ENCODE measurements at places on chromosomes 3 and 15.

DNA sequence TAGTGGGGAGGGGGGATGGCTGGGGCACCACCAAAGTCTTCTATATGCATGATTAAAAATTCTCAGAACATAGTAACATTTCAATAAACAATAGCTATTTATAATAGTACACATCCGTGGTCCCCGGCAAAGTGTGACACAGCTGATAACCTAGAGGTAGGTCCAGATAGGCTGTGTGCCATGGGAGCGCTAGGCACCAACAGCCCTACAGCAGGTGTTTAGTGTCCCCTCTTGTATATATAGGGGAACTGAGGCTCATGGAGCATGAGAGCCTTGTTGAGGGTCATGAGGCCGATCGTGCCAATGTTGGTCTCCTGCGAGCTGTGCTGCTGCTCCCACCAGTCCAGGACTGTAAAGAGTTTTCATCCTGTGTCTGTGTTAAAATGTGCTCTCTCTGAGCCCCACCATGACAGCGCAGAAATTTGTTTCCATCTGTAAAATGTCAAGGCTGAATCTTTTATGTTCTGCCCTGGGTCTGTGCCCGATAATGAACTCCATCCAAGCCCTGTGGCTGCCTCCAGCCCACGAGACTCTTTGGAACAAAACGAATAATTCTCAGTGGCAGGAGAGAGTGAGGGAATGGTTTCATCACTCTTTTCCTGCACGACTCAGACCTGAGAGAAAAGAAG is 14.5 kb downstream of the TMEM158 start:
- no peak for DNase-seq
- H3K36me3 ChIP-seq: no peaks in the 10 kb centered on the region
- H3K4me1 ChIP-seq: peaks cover 31% of the 10 kb centered on the region

GRCh38 chr3:159844801-159845261 is 143.8 kb upstream of the IL12A start:
- DNase-seq: no peak
- no peaks in the 10 kb centered on the region for H3K36me3 ChIP-seq
- peaks cover 39% of the 10 kb centered on the region for H3K27me3 ChIP-seq
- no peak overlapping the region for H3K27ac ChIP-seq
- H3K4me3 ChIP-seq: no peak overlapping the region

DNA sequence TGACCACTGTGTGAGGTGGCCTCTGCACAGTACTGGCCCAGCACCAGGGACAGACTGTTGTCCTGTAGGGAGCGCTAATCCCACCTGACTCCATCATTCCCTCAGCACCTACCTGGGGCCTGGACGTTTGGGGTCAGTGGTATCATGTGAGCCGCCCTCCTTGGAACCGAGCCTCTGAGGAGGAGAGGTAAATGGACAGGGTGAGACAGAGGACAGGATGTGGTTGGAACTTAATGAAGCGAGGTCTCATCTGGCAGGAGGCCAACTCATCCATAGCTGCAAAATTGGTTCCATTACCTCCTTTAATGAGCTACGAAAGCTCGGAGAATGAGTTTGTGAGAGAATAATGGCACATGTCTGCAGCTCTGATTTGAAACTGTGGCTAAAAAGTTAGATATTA is 13.9 kb downstream of the MAPKAPK3 start:
- H3K27ac ChIP-seq: peak overlapping the region; percentile 71
- no peaks in the 10 kb centered on the region for H3K27me3 ChIP-seq
- DNase-seq: no peak
- H3K36me3 ChIP-seq: peaks cover 70% of the 10 kb centered on the region
- H3K4me3 ChIP-seq: peak overlapping the region; percentile 11

- no peak overlapping the region for H3K4me3 ChIP-seq
- H3K27ac ChIP-seq: no peak overlapping the region
- no peak for DNase-seq
- no peaks in the 10 kb centered on the region for H3K27me3 ChIP-seq
- peaks cover 3% of the 10 kb centered on the region for H3K4me1 ChIP-seq
Observed at GRCh38 chr3:81716870-81717509, 44.5 kb downstream of the GBE1 start.

DNA sequence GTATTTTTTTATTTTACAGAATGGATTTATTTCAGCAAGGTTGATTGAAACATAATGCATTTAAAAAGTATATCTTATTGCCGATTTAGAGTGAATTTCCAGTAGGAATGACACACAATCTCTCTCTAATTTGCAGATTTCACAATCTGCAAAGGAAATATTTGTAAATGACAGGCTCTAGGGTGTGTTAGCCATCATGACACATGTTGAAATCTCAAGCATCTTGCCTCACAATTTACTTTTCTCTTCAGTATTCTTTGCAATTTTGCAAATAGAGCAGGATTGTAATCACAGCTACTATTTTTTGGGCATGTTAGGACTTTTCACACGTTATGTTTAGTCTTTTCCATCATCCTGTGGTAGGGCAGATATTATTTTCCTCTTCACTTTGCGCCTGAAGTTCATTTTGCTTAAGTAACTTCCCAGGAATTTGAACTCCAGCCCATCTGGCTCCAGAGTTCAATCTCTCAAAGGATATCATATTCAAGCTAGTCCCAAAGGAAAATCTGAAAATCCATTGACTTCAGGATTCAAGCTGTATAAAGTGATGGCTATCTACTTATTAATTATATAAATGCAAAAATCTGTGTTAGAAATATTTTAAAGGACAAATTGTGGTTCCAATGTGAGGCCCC is 55.4 kb downstream of the ATP13A4 start:
- no peaks in the 10 kb centered on the region for H3K36me3 ChIP-seq
- H3K27me3 ChIP-seq: peaks cover 10% of the 10 kb centered on the region
- no peak overlapping the region for H3K4me3 ChIP-seq
- H3K4me1 ChIP-seq: no peaks in the 10 kb centered on the region
- no peak overlapping the region for H3K27ac ChIP-seq

- peaks cover 10% of the 10 kb centered on the region for H3K36me3 ChIP-seq
- peaks cover 7% of the 10 kb centered on the region for H3K4me1 ChIP-seq
- no peak overlapping the region for H3K27ac ChIP-seq
- DNase-seq: no peak
- peak overlapping the region; percentile 72 for H3K4me3 ChIP-seq
Observed at GRCh38 chr15:78810003-78810361, 1.3 kb downstream of the ADAMTS7 start.

- DNase-seq: no peak
- no peaks in the 10 kb centered on the region for H3K4me1 ChIP-seq
- H3K4me3 ChIP-seq: no peak overlapping the region
- H3K36me3 ChIP-seq: no peaks in the 10 kb centered on the region
- no peak overlapping the region for H3K27ac ChIP-seq
- H3K27me3 ChIP-seq: no peaks in the 10 kb centered on the region
Observed at GRCh38 chr3:182165234-182165633, 453.5 kb downstream of the SOX2 start.

GRCh38 chr15:69386284-69386683 is 27.9 kb upstream of the KIF23 start:
- DNase-seq: no peak
- no peak overlapping the region for H3K27ac ChIP-seq
- H3K4me3 ChIP-seq: no peak overlapping the region
- no peaks in the 10 kb centered on the region for H3K27me3 ChIP-seq
- H3K4me1 ChIP-seq: no peaks in the 10 kb centered on the region
- H3K36me3 ChIP-seq: no peaks in the 10 kb centered on the region

DNA sequence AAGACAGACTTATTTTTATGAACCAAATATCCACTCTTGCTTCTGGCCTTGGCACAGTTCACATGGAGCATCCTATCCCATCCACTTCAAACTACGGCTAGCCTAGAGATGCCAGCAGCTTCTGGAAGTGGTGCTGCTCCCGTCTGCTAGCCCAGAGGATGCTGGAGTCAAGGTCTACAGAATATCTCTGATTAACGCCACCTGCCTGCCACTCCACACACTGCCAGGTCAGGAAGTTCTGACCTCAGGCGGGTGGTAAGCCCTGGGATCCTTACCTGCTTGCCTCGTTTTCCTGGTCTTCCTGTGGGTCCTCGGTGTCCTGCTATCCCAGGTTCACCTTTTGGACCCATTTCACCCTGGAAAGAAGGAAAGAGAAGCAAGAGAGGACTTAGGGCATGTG is 42.9 kb downstream of the EAF1 start:
- no peak overlapping the region for H3K27ac ChIP-seq
- DNase-seq: no peak
- no peak overlapping the region for H3K4me3 ChIP-seq
- H3K36me3 ChIP-seq: no peaks in the 10 kb centered on the region
- H3K4me1 ChIP-seq: no peaks in the 10 kb centered on the region

- no peaks in the 10 kb centered on the region for H3K36me3 ChIP-seq
- H3K27me3 ChIP-seq: peaks cover 6% of the 10 kb centered on the region
- peaks cover under 1% of the 10 kb centered on the region for H3K4me1 ChIP-seq
- H3K4me3 ChIP-seq: no peak overlapping the region
Observed at GRCh38 chr3:37627951-37628620, 233.6 kb upstream of the CTDSPL start.

- H3K27ac ChIP-seq: no peak overlapping the region
- no peak overlapping the region for H3K4me3 ChIP-seq
- H3K36me3 ChIP-seq: no peaks in the 10 kb centered on the region
- H3K27me3 ChIP-seq: no peaks in the 10 kb centered on the region
- H3K4me1 ChIP-seq: no peaks in the 10 kb centered on the region
Observed at GRCh38 chr3:99410789-99411311, 227.5 kb upstream of the COL8A1 start.

DNA sequence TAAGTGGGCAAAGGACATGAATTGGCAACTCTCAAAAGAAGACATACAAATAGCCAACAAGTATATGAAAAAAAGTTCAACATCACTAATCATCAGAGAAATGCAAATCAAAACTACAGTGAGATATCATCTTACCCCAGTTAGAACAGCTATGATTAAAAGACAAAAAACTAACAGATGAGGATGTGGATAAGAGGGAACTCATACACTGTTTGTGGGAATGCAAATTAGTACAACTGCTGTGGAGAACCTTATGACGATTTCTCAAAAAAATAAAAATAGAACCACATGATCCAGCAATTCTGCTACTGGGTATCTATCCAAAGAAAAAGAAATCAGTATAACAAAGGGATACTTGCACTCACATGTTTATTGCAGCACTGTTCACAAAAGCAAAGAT is 28.6 kb downstream of the NEK10 start:
- peaks cover 7% of the 10 kb centered on the region for H3K36me3 ChIP-seq
- peaks cover 7% of the 10 kb centered on the region for H3K27me3 ChIP-seq
- H3K27ac ChIP-seq: no peak overlapping the region
- DNase-seq: no peak

- DNase-seq: no peak
- H3K36me3 ChIP-seq: no peaks in the 10 kb centered on the region
- peaks cover 18% of the 10 kb centered on the region for H3K4me1 ChIP-seq
Observed at GRCh38 chr3:193971261-193971751, 164.6 kb upstream of the HES1 start.

- no peak for DNase-seq
- no peaks in the 10 kb centered on the region for H3K36me3 ChIP-seq
- H3K27ac ChIP-seq: no peak overlapping the region
- no peak overlapping the region for H3K4me3 ChIP-seq
Observed at GRCh38 chr3:151462278-151462780, 1.5 kb upstream of the IGSF10 start.

GRCh38 chr3:12932347-12932746 is 91.0 kb upstream of the RPL32 start:
- no peak overlapping the region for H3K27ac ChIP-seq
- no peak overlapping the region for H3K4me3 ChIP-seq
- H3K4me1 ChIP-seq: no peaks in the 10 kb centered on the region
- H3K36me3 ChIP-seq: peaks cover 10% of the 10 kb centered on the region

DNA sequence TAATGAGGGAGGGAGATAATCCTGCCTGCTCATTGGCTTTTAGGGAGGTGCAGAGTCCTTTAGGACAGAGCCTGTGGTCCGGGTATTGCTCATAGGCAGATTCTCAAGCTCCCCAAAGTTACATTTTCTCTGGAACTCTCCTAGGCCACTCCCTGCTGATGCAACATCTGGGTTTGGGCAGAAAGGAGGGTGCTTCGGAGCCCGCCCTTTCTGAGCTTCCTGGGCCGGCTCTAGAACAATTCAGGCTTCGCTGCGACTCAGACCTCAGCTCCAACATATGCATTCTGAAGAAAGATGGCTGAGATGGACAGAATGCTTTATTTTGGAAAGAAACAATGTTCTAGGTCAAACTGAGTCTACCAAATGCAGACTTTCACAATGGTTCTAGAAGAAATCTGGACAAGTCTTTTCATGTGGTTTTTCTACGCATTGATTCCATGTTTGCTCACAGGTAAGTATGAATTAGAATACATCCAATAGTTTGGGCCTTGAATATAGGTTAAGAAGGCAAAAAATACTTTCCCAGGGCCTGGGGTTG is at the start of gene IL20RB:
IL20RB (plus strand) TSS at position 233 of the 538 bp plus-strand sequence; CDS start at position 364, 131 bp downstream.
- peaks cover 14% of the 10 kb centered on the region for H3K4me1 ChIP-seq
- no peak within 1 kb of the TSS for H3K4me3 ChIP-seq
- peaks cover 3% of the 10 kb centered on the region for H3K36me3 ChIP-seq

GRCh38 chr3:24683633-24684384 is 189.2 kb upstream of the THRB start:
- H3K4me3 ChIP-seq: no peak overlapping the region
- peaks cover 16% of the 10 kb centered on the region for H3K4me1 ChIP-seq
- no peaks in the 10 kb centered on the region for H3K36me3 ChIP-seq
- H3K27ac ChIP-seq: no peak overlapping the region

DNA sequence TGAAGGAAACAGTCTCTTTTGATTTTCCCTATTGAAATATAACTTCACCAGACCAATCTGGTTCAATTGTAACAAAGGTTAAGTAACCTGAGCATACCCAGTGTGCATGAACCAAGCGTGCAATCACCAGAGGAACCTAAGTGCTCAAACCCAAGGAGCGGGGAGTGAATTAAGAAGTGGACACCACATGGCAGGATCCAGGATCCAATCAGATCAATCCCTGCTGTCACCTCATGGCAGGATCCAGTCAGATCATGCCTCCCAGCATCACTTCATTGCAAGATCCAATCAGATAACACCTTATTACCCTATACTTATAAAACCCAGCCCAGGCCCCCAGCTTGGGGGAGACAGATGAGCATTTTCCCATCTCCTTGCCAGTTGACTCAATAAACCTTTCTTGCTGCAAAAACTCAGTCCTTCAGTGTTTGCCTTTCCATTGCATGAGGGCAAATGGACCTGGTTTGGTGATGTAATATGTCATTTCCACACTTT is 38.9 kb upstream of the RNU6-1 start:
- H3K27ac ChIP-seq: no peak overlapping the region
- no peak for DNase-seq
- peaks cover 27% of the 10 kb centered on the region for H3K27me3 ChIP-seq
- H3K4me3 ChIP-seq: no peak overlapping the region
- no peaks in the 10 kb centered on the region for H3K36me3 ChIP-seq
- peaks cover 6% of the 10 kb centered on the region for H3K4me1 ChIP-seq

- H3K36me3 ChIP-seq: no peaks in the 10 kb centered on the region
- no peak overlapping the region for H3K27ac ChIP-seq
- H3K27me3 ChIP-seq: peaks cover 2% of the 10 kb centered on the region
- DNase-seq: no peak
- H3K4me3 ChIP-seq: no peak overlapping the region
- H3K4me1 ChIP-seq: peaks cover 8% of the 10 kb centered on the region
Observed at GRCh38 chr3:133256787-133257483, 142.9 kb upstream of the BFSP2 start.

DNA sequence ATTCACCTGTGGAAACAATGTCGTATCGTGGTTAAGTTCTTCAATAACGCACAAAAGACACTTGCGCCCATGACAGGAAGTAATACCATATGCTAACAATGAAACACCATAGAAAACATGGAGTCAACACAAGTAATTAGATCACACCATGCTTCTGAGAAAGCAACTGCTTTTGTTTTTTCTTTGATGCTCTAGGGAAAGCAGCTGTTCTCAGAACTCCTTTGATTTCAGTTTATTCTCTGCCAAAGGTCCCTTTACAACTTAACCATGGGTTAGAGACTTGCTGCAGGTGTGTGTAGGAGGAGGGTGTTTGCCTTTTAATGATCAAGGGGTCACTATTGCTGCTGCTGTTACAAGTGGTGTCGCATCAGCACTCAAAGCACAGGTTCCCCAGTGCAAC is 324.0 kb upstream of the SLCO3A1 start:
- DNase-seq: no peak
- peaks cover 9% of the 10 kb centered on the region for H3K27me3 ChIP-seq
- no peaks in the 10 kb centered on the region for H3K4me1 ChIP-seq
- no peak overlapping the region for H3K4me3 ChIP-seq
- H3K27ac ChIP-seq: no peak overlapping the region
